RWPE2 (cell line): ENCODE measurements at places on chromosomes 12 and 14.

DNA sequence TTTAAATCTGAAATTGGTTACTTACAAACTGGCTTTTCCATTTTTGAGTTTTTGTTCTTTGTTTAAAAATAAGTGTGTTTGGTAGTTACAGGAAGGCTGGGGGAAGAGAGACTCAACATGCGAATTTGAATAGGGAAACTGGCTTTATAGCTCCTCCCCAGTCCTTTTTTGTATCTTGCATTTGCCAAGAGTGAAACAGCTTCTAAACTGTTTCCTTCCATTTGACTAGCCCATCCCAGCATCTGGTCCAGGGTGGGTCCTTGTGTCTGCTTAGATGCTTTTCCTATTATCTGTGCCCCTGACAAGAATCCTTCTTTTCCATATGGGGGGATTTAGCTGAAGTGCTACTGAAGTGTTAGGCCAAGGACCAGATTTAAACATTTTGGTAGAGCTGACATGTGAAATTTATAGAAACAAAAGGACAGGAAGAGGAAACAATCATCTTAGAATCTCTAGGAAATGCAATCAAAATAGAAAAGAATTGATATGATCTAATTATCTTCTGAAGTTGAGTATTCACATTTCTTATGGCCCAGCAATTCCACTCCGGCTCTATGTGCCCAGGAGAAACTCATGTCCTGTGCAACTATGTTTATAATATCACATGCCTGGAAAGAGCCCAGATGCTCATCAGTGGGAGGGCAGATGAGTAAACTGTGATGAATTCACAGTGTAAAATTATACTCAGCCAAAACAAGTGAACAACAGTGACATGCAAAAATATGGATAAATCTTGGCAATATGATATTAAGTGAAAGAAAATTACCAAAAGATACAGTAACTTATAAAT is 7.4 kb downstream of the SMOC1 start:
- DNase-seq = no peak
- no peaks in the 10 kb centered on the region for H3K4me1 ChIP-seq
- H3K27ac ChIP-seq = no peak overlapping the region
- peaks cover 6% of the 10 kb centered on the region for H3K27me3 ChIP-seq
- no peak overlapping the region for H3K4me3 ChIP-seq

GRCh38 chr12:110796952-110797351 is 49.8 kb upstream of the CCDC63 start:
- no peak overlapping the region for H3K4me3 ChIP-seq
- no peaks in the 10 kb centered on the region for H3K27me3 ChIP-seq
- H3K27ac ChIP-seq = no peak overlapping the region

GRCh38 chr12:16506394-16506793 is 99.6 kb downstream of the LMO3 start:
- H3K4me1 ChIP-seq = no peaks in the 10 kb centered on the region
- DNase-seq = no peak
- H3K27ac ChIP-seq = no peak overlapping the region
- no peaks in the 10 kb centered on the region for H3K36me3 ChIP-seq
- H3K4me3 ChIP-seq = no peak overlapping the region
- no peaks in the 10 kb centered on the region for H3K27me3 ChIP-seq

- H3K27ac ChIP-seq = no peak overlapping the region
- DNase-seq = no peak
- H3K27me3 ChIP-seq = no peaks in the 10 kb centered on the region
- H3K4me3 ChIP-seq = no peak overlapping the region
These were observed 91.9 kb downstream of the IGF1 start for GRCh38 chr12:102388469-102388868.

DNA sequence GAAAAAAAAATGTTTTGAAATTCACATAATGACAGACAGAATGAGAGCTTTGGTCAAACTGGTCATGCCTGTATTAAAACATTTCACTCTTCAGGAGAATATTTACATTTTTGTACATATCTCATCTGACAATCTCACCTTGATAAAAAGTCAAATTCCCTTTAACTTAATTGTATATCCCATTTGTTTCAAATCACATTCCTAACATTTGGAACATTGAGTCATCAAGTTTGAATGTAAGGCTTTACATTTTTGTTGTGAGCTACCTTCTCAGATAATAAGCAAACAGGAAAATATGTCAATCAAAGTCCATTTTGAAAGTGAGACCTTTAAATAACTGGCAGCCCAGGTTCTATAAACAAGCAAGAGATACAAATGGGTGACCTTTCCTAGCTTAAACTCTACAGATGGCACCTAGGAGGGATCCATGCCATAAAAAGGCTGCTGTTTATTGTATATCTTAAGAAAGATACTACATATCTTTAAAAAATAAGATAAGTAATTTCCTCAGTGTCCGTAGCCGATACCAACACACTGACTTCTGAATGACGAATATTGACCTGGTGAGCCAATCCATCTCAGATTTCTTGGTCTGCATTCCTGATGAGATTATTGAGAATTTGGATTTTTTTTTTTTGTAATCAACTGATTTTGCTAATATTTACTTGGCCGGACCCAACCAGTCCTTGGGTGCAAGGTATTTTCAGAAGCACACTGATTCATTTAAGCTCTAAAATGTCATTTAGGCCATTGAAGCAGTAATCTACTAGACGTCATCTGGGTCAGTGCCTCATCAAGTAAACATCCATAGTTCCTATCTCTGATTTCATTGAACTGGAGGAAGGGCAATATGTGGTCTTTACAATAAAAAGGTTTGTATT is 259.6 kb downstream of the BTG1 start:
- H3K27ac ChIP-seq = peak overlapping the region; percentile 29
- no peak overlapping the region for H3K4me3 ChIP-seq
- H3K36me3 ChIP-seq = no peaks in the 10 kb centered on the region
- no peaks in the 10 kb centered on the region for H3K27me3 ChIP-seq
- no peak for DNase-seq

DNA sequence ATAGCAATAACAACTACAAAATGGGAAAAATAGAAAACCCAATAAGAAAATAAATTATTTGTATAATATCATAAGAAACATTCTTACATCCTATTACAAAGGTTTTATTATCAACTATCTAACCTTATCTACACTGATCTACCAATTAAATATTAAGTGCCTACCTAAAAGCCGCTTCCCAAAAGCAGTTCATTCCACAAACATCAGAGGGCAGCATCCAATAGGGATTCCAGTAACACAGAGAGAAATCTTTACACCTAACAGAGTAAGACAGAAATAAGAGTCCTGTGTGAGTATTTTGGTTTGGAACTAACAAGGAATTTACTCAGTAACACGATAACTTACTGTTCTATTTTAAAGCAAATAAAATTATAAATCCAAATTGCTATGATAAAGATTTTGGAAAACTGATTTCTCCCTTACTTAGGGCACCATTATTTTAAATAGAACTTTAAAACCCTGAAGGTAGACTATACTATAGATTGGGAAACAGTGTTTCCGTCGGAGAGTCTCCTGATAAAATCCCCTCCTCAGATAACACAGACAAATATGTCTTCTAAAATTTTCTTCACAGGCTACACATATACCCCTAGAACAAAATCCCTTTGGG is 15.0 kb downstream of the GXYLT1 start:
- peaks cover 29% of the 10 kb centered on the region for H3K4me1 ChIP-seq
- H3K4me3 ChIP-seq = no peak overlapping the region
- no peaks in the 10 kb centered on the region for H3K27me3 ChIP-seq
- H3K27ac ChIP-seq = no peak overlapping the region
- H3K36me3 ChIP-seq = no peaks in the 10 kb centered on the region

GRCh38 chr12:70258605-70259403 is 15.6 kb downstream of the CNOT2 start:
- H3K4me3 ChIP-seq = no peak overlapping the region
- no peak overlapping the region for H3K27ac ChIP-seq
- no peaks in the 10 kb centered on the region for H3K27me3 ChIP-seq
- H3K36me3 ChIP-seq = peaks cover 6% of the 10 kb centered on the region; the same call in 1 of the 2 replicates
- peaks cover 17% of the 10 kb centered on the region for H3K4me1 ChIP-seq

GRCh38 chr12:47822863-47823262 is 3.2 kb upstream of the HDAC7 start:
- no peak for DNase-seq
- no peak overlapping the region for H3K4me3 ChIP-seq
- H3K36me3 ChIP-seq = peaks cover 8% of the 10 kb centered on the region; the same call in 1 of the 2 replicates
- peak overlapping the region; percentile 95 for H3K27ac ChIP-seq
- no peaks in the 10 kb centered on the region for H3K27me3 ChIP-seq
- H3K4me1 ChIP-seq = peaks cover 42% of the 10 kb centered on the region

GRCh38 chr12:29147731-29148595 is 1.1 kb upstream of the FAR2 start:
- H3K27me3 ChIP-seq = no peaks in the 10 kb centered on the region
- DNase-seq = no peak
- H3K4me3 ChIP-seq = peak overlapping the region; percentile 46
- no peak overlapping the region for H3K27ac ChIP-seq
- peaks cover 6% of the 10 kb centered on the region for H3K4me1 ChIP-seq
- no peaks in the 10 kb centered on the region for H3K36me3 ChIP-seq

DNA sequence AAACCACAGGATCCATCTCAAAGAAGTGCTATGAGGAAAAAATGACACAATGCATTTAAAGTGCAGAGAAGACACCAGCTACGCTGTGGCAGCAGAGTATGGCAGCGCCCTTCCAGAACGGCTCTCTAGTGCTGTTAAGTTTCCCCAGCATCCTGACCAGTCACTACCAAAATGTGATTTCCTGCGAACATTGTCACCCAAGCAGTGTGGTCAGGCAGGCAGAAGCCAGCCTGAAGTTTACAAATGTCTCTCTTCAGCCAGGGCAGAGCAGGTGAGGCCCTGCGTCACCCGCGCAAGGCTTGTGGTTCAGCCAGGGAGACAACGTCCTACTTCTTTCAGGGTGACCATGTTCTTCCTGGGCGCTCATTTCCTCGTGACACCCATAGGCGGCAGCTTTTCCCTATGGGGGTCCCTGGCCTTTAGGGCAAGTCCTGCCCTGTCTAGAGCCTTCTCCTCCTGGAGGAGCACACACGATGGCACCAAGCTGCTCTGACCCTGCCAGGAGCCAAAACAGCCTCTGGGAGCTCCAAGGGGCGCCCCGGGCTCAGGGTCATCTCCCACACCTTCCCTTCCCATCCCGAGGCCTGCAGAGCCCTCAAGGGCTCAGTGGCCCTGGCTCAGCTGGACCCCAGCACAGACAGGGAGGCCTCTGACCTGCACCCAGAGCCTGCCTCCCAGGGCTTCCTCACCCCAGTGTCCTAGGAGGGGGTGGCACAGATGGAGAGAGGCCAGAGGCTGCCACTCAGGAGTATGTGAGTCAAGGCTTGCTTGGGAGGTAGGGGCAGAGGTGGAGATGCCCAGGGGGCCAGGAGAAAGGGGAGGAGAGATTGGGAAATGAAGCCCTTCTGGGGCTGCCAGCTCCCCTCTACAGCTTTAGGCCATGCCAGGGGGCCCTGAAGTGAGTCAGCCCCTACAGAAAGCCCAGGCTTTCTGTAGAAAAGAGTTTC is 41.9 kb downstream of the PSMA6 start:
- H3K4me3 ChIP-seq = no peak overlapping the region
- no peaks in the 10 kb centered on the region for H3K27me3 ChIP-seq
- H3K27ac ChIP-seq = peak overlapping the region; percentile 83
- H3K36me3 ChIP-seq = no peaks in the 10 kb centered on the region
- H3K4me1 ChIP-seq = peaks cover 56% of the 10 kb centered on the region

DNA sequence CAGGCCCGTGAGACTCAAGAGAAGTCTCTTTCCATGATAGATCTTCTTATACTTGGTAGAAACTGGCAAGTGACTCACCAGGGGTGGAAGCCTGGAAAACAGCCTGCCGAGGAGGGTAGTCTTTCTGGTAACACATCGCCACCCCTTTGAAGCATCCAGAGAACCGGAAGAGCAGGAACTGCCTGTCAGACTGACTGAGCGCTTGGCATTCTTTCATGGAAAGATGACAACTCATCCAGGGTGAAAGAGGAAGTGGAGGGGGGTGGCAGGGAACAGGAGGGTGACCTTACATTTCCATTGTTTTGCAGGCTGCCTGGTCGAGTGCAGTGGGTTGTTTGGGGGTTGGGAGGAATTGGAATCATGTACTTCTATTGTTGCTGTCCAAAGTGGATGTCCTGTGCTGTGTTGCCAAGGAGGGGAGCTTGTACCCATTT is 34.5 kb downstream of the PRKCH start:
- H3K27me3 ChIP-seq = no peaks in the 10 kb centered on the region
- peak overlapping the region; percentile 65 for H3K27ac ChIP-seq
- no peak overlapping the region for H3K4me3 ChIP-seq
- peak; percentile 94 for DNase-seq
- H3K36me3 ChIP-seq = no peaks in the 10 kb centered on the region

DNA sequence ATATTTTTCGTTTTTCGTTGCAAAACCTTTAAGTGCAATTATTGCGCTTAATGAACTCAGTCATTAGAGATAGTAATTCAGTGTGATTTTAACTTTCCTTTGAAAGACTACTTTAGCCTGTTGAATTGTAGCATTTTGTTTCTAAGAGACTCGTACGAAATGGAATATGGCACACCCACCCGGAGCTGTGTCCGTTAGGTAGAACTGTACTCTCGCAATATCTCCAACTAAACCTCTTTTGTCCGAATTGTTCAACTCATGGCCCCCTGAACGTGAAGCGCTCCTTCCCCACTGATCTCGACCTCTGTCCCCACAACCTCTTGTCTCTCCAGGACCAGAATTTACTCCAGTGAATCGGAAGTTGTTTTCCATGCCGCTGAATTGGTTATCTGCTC is 800 bp downstream of the PCNX4 start:
- peaks cover 32% of the 10 kb centered on the region for H3K4me1 ChIP-seq
- no peak for DNase-seq
- H3K36me3 ChIP-seq = peaks cover 15% of the 10 kb centered on the region
- no peaks in the 10 kb centered on the region for H3K27me3 ChIP-seq

- peaks cover 30% of the 10 kb centered on the region for H3K36me3 ChIP-seq
- no peak overlapping the region for H3K4me3 ChIP-seq
- no peak overlapping the region for H3K27ac ChIP-seq
- no peak for DNase-seq
- H3K27me3 ChIP-seq = no peaks in the 10 kb centered on the region
These were observed 73.8 kb downstream of the TRAFD1 start for GRCh38 chr12:112199136-112199535.

GRCh38 chr12:30836656-30837445 is 82.1 kb upstream of the CAPRIN2 start:
- no peak overlapping the region for H3K27ac ChIP-seq
- no peaks in the 10 kb centered on the region for H3K27me3 ChIP-seq
- no peaks in the 10 kb centered on the region for H3K36me3 ChIP-seq
- no peaks in the 10 kb centered on the region for H3K4me1 ChIP-seq
- H3K4me3 ChIP-seq = no peak overlapping the region

GRCh38 chr12:79407671-79408622 is 282.8 kb downstream of the PAWR start:
- H3K27me3 ChIP-seq = no peaks in the 10 kb centered on the region
- peaks cover 22% of the 10 kb centered on the region for H3K4me1 ChIP-seq
- no peak overlapping the region for H3K4me3 ChIP-seq
- peak; percentile 57 for DNase-seq
- H3K36me3 ChIP-seq = no peaks in the 10 kb centered on the region

GRCh38 chr12:71636704-71637115 is 26.9 kb downstream of the ZFC3H1 start:
- H3K27me3 ChIP-seq = no peaks in the 10 kb centered on the region
- H3K27ac ChIP-seq = no peak overlapping the region
- no peak for DNase-seq
- H3K4me3 ChIP-seq = no peak overlapping the region
- no peaks in the 10 kb centered on the region for H3K4me1 ChIP-seq

- H3K27ac ChIP-seq = no peak overlapping the region
- no peak for DNase-seq
- H3K27me3 ChIP-seq = no peaks in the 10 kb centered on the region
- H3K4me3 ChIP-seq = no peak overlapping the region
- H3K36me3 ChIP-seq = no peaks in the 10 kb centered on the region
These were observed 30.3 kb upstream of the KLRF1 start for GRCh38 chr12:9796971-9797370.
